ENCODE measurements at places on chromosomes 3 and 15. TPM values are rescaled to one million over a fixed set of nuclear protein-coding genes. Genes with fewer than 3 reads are reported as not detected.

COMMD2 gene
- 32.9 TPM for total RNA-seq

CGGBP1 gene
- 128 TPM for total RNA-seq

GRCh38 chr15:77410701-77411618 is 8.9 kb downstream of the PEAK1 start:
- peaks cover 40% of the 10 kb centered on the region for H3K4me1 ChIP-seq
- no peaks in the 10 kb centered on the region for H3K36me3 ChIP-seq
- DNase-seq, result no peak
- peak overlapping the region; percentile 76 for H3K27ac ChIP-seq

ARID3B gene
- 29.0 TPM for total RNA-seq

- DNase-seq, result no peak
- H3K4me1 ChIP-seq, result no peaks in the 10 kb centered on the region
- no peak overlapping the region for H3K4me3 ChIP-seq
- no peak overlapping the region for H3K27ac ChIP-seq
- no peaks in the 10 kb centered on the region for H3K36me3 ChIP-seq
Observed at GRCh38 chr3:146414010-146414409, 55.4 kb downstream of the PLSCR2 start.

DNA sequence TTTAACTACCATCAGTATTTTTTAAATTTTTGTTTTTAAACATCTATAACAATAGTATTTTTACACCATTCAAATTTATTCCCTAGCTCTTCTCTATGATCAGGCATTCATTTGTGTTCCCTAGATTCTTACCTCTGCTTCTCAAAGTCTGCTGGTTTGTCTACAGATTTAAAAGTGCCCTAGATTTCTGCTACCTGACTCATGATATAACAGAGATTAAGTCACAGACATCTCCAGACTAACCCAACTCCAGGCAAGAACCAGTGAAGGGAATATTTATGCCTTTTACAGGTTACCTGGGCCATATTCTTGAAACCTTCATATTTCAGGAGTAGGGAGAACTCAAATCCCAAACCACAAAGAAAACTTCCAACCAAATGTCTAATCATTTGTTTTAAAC is 38.8 kb downstream of the ADAM10 start:
- no peaks in the 10 kb centered on the region for H3K27me3 ChIP-seq
- H3K36me3 ChIP-seq, result peaks cover 45% of the 10 kb centered on the region
- H3K4me1 ChIP-seq, result peaks cover 8% of the 10 kb centered on the region
- H3K4me3 ChIP-seq, result no peak overlapping the region
- no peak overlapping the region for H3K27ac ChIP-seq

DNA sequence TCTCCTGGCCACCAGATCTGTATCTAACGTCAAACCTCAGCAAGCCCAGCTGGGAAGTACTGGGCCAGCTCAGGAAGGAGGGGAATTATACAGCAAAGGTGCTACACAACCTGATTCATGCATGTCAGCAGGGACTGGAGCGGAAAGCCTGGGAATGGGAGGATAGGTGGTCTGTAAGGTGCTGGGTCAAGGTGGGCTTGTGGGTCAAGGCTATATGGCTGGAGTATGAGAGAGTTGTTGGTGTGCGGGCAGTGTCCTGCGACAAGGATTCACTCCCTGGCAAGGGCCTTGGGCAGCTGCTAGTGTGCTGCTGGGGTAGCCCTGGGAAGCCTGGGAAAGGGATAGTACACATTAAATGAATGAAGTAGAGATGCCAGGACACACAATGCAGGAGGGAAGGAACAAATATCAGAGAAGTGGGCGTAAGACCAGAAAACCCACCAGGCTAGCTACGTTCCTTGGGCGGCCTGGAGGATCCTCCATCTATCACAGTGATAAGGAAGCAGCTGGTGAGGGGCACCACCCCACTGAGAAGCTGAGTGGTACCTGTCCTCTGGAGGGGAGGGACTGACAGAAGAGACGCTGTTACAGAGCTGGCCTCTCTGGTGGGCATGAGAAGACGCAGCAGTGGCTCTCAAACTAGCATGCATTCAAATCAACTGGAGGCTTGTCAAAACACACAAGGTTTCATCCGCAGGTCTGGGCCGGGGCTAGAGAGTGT is 8.5 kb upstream of the SYNM start:
- DNase-seq, result no peak
- H3K4me1 ChIP-seq, result peaks cover 4% of the 10 kb centered on the region
- no peak overlapping the region for H3K27ac ChIP-seq
- no peak overlapping the region for H3K4me3 ChIP-seq

CHAC1 gene
- 6.7 TPM for total RNA-seq

DNA sequence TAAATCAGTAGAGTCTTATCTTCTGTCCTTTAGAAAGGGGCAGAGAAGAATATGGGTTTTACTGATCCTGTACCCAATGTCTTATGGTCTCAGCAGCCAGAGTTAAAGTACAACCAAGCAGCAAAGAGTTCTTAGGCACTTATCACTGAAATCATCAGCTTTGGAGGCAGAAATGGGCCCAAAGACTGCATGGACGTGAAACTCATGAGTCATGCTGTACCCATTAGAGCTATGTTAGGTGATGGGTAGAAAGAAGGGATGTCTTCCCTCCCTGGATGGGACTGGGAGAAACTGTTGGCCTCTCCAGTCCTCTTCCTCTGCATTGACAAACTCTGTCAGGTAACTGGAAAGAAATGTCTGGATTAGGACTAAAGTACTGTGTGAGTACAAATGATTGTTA is 63.4 kb downstream of the EOMES start:
- no peak overlapping the region for H3K4me3 ChIP-seq
- H3K27me3 ChIP-seq, result no peaks in the 10 kb centered on the region
- no peaks in the 10 kb centered on the region for H3K36me3 ChIP-seq
- no peak for DNase-seq
- peaks cover 4% of the 10 kb centered on the region for H3K4me1 ChIP-seq

DNA sequence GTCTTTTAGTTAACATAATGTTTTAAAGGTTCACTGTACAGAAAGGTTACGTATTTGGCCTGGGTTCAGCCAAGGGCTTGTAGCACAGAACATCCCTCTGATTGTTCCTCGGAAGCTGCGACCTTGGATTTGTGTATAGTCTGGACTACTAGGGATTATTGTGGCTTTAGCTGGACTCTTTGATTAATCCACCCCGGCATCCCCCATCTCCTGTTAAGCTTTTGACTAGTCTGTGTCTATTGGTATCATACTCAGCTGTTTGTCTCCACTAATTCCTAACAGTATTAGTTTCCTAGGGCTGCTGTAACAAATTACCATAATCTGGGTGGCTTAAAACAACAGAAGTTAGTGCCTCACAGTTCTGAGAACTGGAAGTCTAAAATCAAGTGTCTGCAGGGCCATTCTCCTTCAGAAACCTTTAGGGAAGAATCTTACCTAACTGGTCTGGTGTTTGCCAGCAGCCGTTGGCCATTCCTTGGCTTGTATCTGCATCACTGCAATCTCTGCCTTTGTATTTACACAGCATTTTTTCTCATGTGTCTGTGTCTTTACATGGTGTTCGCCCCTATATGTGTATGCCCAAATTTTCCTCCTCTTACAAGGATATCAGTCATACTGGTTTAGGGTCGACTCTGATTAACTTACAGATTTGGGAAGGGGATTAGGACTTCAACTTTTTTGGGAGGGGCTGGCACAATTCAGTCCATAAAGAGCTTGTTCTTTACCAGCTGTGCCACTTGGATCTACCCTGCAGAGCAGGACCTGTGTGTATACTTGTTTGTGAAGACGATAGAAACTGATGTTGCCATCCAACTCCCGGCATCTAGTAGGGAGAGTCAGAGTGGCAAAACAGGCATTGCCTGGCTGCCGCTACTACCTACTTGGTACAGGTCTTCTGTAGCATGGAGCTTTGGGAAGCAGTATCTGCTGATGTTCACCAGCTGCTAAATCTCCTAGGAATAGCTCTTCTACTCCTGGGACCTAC is 117.8 kb downstream of the UBE2E2 start:
- no peak overlapping the region for H3K27ac ChIP-seq
- no peaks in the 10 kb centered on the region for H3K36me3 ChIP-seq
- H3K4me1 ChIP-seq, result peaks cover 14% of the 10 kb centered on the region
- H3K4me3 ChIP-seq, result no peak overlapping the region
- no peaks in the 10 kb centered on the region for H3K27me3 ChIP-seq
- no peak for DNase-seq

- H3K27ac ChIP-seq, result peak overlapping the region; percentile 90
- no peak for DNase-seq
- H3K36me3 ChIP-seq, result peaks cover 23% of the 10 kb centered on the region
- no peaks in the 10 kb centered on the region for H3K27me3 ChIP-seq
- H3K4me1 ChIP-seq, result peaks cover 49% of the 10 kb centered on the region
Observed at GRCh38 chr15:90529011-90529370, 732 bp upstream of the CRTC3 start.

DNA sequence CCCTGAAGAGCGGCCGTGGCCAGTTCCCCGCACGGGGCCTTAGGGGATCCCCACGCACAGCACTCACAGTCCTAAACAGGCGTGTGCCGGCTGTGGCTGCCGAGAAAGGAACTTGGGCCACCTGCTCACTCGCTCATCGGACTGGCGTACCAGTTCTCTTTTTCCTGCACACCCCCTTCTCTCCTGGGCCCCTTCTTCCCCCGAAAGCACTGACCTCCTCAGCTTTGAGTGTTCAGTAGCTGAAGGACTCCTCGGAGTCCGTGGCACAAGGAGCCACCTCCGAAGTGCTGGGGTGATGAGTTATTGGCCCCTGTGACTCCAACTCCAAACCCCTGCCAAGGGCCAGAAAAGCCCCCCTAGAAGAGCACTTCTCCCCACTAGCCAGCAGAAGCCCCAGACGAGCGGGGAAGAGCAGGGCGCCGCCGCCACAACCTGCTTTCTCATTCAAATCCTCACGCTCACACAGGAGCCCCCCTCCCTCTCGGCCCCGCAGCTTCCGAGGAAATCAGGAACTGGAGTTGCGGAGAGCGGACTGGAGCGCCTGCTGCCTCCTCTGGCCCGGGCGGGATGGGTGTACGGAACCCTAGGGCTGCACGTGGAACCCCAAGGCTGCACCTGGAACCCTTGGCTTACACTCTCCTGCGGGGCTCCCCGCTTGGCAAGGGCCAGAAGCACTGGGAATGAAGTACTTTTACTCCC is at the start of gene PLCH1:
Gene PLCH1 (minus strand): TSS at position 446 of the 699 bp plus-strand sequence. CDS start 40,847 bp downstream, outside the sequence.
- peaks cover 19% of the 10 kb centered on the region for H3K4me1 ChIP-seq
- peak; percentile 46 for DNase-seq
- H3K4me3 ChIP-seq, result peak within 1 kb of the TSS; percentile 78
- H3K27ac ChIP-seq, result no peak within 1 kb of the TSS

- peaks cover 4% of the 10 kb centered on the region for H3K36me3 ChIP-seq
- DNase-seq, result peak; percentile 37
- H3K27ac ChIP-seq, result peak overlapping the region; percentile 82
- H3K27me3 ChIP-seq, result no peaks in the 10 kb centered on the region
- peaks cover 37% of the 10 kb centered on the region for H3K4me1 ChIP-seq
Observed at GRCh38 chr15:52466134-52466701, 62.5 kb downstream of the MYO5A start.
